Stimulated activated CD8-positive, alpha-beta memory T cell treated with anti-CD3 and anti-CD28 coated beads, Interleukin-2, amount 100 ng/mL, for 1 hour (primary cell): ENCODE measurements at places on chromosomes 4 and X.

DNA sequence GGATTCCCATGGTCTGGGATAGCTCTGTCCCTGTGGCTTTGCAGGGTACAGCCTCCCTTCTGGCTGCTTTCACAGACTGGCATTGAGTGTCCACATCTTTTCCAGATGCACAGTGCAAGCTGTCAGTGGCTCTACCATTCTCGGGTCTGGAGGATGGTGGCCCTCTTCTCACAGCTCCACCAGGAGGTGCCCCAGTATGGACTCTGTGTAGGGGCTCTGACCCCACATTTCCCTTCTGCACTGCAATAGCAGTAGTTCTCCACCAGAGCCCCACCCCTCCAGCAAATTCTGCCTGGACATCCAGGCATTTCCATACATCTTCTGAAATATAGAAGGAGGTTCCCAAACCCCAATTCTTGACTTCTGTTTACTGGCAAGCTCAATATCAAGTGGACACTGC, 50.2 kb upstream of the GRID2 start:
- DNase-seq, result no peak

DNA sequence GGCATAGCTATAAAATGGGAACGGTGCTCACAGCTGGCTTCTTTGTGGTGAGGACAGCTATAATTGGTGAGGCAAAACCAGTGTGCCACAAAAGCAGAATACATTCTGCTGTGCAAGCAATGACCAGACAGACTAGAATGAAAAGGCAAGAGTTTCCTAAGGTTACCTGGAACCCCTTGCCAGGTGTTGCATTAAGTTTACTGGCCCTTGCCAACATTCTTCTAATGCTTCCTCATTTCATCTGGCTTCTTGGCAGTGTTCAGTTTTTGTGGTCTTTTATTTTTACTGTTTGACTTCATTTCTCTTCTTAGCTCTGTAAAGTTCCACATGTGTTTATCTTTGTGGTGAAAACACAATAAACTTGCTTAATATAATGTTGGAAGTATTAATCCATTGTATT, 131.4 kb downstream of the PTTG2 start:
- DNase-seq, result no peak

GRCh38 chr4:25702848-25703247, 47.2 kb downstream of the SLC34A2 start:
- DNase-seq, result no peak

GRCh38 chr4:113482325-113482724, 279.2 kb downstream of the CAMK2D start:
- DNase-seq, result no peak

DNA sequence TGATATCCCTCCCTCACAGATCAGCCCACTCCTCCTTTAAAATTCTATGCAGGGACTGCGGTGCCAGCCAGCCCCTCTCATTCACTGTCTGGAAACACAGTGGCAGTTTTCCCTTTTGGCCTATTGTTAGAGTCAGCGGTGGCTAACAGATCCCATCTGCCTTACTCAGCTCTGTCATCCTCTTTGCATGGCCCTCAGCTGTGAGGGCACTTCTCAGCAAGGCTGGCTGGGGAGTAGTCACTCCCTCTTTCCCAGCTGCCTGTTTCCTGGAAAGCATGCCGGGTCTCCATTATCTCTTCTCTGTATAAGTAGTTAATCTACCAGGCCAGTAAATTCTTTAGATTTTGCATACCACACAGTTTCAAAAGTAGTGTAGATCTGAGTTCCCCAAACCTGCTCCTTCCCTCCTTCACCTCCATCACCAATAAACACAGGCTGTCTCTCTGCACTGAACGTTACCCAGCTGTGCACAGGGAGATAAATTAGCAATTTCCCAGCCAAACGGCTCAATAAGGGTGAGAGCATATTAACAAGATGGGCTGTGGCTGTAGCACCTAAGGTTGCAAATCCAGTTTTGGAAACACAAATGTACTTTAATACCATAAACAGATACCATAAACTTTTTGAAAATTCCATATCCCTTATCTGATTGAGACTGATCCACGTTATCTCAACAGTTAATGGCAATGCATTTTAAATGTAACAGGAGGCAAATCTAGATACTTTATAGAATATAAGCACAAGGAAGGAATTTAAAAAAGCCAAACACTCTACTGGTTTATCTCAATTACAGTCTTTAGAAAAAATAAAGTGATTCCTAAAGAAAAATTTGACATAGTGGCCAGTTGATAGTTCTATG, 229.3 kb downstream of the ANKRD50 start:
- no peak for DNase-seq

- DNase-seq, result no peak
These were observed 39.4 kb downstream of the NOCT start for GRCh38 chr4:139054791-139055505.

GRCh38 chr4:137674066-137674465, 141.8 kb upstream of the PCDH18 start:
- DNase-seq, result no peak

GRCh38 chr4:158964114-158964727, 138.7 kb upstream of the RAPGEF2 start:
- no peak for DNase-seq

DNA sequence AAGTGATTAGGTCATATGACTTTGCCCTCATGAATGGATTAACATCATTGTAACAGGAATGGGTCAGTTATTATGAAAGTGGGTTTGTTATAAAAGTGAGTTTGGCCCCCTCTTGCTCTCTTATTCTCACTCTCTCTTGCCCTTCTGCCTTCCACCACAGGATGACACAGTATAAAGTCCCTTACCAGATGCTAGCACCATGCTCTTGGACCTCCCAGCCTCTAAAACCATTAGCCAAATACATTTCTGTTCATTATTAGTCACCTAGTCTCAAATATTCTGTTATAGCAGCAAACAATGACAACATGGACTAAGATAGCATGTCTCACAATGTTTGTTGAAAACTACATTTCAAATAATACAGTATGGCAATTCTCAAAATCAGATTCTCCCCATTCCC, 59.7 kb downstream of the RWDD4 start:
- no peak for DNase-seq

DNA sequence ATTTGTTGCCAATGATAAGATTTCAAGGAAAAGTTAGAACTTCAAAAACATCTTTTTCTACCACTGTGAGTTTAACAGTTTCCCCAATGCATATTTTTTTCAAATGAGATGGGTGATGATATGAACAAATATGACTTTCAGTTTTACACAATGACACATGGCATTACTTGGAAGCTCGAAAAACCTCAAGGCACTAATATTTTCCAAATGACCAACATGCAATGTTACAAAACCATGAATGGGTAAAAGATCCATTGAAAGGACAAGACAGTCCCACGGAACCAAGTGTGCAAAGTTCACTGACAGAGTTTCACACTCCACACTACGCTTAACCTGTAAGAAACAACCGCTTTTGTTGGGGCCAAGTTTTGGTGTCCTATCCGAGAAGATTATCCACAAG, 84.5 kb downstream of the CD99L2 start:
- DNase-seq, result no peak

GRCh38 chr4:157888281-157888680, 284.5 kb downstream of the GASK1B start:
- no peak for DNase-seq

- no peak for DNase-seq
These were observed 252.0 kb downstream of the FBXW7 start for GRCh38 chr4:152283801-152284470.

DNA sequence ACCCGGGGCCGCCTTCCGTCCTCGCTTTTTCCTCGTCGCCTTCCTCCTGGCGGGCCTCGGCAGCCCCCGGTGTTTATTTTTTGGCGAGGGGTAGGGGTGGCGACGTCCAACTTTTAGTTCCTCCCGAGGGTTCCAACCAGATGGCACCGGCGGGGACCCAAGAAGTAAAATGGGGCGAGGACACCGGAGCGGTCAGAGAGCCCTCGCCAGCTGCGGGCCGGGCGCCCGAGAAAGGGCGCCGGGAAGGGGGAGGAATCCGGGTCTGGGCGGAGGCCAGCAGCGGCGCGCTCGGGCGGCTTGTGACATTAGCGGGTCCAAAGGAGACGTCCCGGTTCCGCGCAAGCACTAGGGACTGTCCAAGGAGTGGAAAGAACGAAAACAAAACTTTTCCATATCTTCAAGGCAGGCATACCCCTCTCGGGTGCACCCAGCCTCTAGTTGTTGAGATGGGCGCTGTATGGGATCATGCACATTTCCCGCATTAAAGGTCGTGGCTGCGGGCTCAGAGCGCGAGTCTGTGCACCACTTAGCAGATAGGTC, 691 bp upstream of the USP46 start:
- DNase-seq, result no peak

- DNase-seq, result no peak
These were observed 108.3 kb upstream of the RPS6KA3 start for GRCh38 chrX:20374900-20375438.

DNA sequence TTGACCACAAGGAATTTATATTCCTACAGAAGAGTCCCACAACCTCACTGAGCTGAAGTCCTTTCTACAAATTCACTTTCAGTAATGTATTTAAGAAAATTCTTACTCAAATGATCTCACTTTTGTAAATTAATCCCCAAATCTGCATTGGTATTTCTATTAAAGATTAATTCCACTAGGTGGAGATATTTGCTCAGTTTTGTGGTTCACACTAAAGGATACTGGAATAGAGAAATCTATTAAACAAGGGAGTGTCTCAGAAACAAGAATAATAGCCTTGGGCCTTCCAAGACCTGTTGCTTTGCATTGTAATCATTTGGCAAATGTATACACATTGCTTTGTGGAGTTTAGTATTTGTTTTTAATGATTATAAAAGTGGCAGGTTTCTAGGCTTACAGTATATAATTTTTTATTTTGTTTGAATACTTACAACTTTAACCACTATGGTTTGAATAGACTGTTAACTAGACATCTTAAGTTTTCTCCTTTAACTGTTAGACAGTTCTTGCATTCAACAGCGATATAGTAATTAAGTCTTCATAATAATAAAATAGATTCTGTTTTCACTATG, 25.9 kb downstream of the CFAP299 start:
- DNase-seq, result no peak

- DNase-seq, result no peak
These were observed 571 bp downstream of the TLR6 start for GRCh38 chr4:38856046-38856445.

- no peak for DNase-seq
These were observed 2.1 kb upstream of the LEF1 start for GRCh38 chr4:108170631-108171338.

- no peak for DNase-seq
These were observed 5.4 kb upstream of the PRDM5 start for GRCh38 chr4:120927801-120928409.

DNA sequence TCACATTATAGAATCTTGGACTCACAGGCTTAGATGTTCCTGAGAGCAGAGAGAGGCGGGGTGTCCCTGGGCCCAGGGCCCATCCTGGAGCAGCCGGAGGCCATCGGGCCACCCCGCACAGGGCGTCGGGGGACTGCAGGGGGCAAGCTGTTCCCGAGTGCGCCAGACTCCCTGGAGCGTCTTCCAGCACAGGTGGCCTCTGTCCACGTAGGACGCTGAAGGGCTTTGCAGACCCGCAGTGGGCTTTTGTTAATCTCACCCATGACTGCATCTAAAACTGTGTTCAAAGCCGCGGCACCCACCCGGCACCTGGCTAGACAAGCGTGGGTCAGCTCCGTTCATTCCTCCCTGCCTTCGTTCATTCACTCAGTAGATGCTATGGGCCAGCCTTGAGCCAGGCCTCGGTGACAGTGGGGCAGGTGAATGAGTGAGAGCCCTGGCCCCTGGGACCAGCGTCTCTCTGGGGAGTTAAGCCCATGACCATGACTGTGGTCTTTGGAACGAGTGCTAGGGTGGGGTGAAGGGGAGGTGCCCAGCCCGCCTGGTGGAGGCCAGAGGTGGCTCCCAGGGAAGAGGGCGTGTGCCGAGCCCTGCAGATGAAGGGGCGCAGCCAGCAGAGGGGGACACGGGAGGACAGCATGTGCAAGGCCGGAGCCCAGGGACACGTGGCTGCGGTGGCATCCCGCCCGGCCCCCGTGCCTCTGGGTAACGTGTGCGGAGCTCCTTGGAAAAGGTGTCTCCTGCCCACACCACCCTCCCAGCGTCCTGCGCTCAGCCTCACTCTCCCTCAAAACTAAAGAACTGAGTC, 98.3 kb downstream of the HMX1 start:
- DNase-seq, result no peak

DNA sequence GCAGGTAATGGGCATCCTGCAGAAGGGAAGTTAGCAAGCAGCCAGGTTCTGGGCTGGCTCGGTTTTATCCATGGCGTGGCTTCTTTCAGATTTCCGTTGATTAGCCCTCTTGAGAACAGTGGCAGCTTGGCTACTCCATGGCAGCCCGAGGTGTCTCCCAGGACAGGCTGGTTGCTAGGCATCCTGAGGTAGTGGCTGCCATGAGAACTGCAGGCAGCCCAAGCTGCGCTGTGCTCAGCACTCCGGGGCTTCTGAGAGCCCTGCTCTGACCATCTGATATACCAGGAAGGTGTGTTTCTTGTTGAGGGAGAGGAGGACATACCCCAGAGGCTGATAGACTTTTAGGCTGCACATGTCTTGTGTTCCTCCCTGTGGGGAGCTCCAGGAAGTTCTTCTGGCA, 253.4 kb upstream of the CASK start:
- DNase-seq, result no peak

DNA sequence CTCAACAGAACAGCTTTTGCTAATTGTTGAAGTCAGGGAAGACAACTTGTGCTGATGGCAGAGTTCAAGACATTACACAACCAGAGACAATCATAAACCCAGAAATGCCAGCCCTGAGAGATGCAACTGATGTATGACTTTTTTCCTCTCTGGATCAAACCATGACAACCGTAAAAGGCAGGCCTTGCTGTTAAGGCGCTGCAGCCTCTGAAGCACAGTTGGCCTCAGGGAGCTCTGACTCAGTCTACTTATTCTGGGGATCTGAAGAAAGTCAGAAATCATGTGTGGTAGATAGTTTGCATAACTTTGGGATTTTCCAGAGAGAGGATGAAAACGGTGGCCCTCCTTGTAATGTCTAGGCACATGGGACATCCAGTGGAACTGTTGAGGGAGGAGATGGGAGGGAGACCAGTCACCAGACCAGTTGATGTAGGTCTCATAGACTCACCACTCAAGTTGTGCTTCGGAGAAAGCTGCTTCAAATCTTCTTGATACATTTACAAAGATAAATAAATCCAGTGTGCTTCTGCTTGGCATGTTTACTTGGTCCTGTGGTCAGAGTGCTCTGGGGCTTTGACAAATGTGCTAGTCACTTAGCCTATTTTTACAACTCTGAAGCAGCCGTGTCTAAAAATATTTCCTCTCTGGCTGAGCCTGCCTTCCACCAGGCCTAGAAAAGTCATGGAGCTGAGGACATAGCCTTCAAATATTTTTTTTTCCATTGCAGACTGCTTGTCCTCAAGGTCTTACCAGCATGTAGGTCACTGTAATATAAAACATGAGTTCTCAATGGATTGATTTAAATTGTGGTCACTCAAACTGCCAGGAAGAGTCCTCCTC, 7.5 kb downstream of the HADH start:
- no peak for DNase-seq
